ENCODE measurements at places on chromosomes 4 and X.
A peak's percentile ranks its signal among the peaks of the same experiment; 100 is the strongest.

DNA sequence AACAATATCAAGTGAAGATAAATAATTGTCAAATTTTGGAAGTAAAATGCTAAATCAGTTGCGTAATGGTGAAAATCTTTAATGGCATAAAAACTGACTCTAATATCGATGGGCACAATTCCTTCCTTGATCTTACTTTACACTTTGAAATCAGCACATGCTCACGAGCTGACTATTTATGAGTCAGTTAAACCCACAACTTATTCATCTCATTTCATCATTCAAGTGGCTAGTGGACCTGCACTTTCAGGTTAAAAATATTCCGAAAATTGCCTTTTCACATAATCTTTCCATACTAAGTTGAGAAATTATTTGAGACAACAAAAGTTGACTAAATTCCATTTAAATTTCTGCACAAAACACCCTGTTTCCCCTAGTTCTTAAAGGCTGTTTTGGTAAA lies 582.1 kb upstream of the TENM3 start:
- no peak for DNase-seq

DNA sequence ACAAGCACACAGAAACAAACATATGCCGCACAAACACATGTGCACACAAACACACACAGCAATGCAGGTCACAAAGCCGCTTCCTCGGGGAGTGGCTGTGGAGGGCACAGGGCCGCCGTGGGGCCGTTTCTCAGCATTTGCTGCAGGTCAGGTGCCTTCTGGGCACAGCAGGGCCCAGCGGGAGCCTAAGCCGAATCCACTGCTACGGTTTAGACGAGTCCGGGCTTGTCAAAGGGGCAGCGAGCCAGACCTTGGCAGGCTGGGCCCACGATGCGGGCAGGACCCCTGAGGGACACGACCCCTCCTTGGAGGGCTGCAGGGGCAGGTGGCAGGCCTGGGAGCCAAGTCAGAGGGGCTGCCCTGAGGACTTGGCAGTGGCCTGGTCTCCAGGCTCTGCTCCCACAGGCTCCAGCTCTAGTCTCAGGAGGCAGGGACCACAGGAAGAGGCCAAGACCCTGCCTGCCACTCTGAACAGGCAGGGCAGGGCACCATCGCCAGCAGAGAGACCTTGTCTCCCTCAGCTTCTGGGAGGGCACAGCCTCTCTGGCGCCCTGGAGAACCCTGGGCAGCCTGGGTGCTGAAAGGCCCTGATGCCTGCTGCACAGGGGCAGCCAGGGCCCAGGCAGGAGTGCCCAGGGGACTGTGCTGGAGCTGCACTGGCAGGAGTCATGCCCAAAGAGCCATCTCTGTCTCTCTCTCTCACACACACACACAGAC lies 5.5 kb upstream of the ATP2B3 start:
- no peak for DNase-seq

GRCh38 chr4:128220286-128221235 lies 67.1 kb downstream of the PGRMC2 start:
- no peak for DNase-seq

GRCh38 chrX:48278958-48279357 lies 23.8 kb downstream of the SSX1 start:
- no peak for DNase-seq

- DNase-seq: no peak
Measured at GRCh38 chr4:184094532-184095159, 123.0 kb downstream of the ENPP6 start.

DNA sequence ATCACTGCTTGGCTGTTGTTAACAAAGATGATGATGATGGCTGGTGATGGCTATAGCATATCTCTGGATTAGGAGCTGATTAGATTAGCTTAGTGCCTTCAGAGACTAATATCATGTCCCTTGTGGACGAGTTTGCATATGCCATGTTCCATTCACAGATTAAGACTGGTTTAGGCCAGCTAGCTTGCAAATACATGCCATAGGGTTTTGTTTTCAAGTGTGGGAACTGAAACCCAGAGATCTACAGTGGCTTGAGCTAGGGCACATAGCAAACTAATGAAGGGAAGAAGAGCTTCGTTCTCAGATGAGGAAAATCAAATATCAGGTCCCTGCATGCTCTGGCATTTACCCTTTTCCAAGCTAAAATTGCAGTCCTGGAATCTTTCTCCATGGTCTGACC lies 492.3 kb downstream of the MAGEE1 start:
- no peak for DNase-seq

GRCh38 chr4:11098461-11098860 lies 330.2 kb downstream of the HS3ST1 start:
- no peak for DNase-seq

DNA sequence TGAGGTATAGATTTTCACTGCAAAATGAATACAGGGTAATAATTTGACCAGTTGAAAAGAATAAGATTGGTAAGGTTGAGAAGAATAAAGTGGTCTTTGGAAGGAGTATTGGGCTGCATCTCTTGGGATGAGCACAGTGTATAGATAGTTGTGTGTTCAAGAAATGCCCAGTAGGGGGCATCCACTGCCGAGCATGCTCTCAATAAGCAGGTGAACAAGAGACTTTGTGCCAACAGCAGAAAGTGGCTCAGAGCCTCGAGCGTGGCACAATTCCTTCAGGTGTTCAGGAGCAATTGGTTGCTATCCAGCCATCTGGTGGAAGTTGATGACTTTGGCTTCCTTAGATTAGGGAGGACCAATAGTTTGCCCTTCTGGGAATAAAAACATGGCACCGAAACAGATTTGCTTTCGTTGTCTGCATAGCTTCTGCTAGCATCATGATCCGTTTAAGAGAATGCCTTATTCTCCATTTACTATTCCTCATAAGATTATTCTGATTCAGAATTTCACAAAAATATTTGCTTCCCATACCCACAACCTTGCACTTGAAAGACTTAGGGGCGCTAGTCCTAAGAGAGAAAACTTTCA lies 258.1 kb upstream of the NEIL3 start:
- DNase-seq: no peak

DNA sequence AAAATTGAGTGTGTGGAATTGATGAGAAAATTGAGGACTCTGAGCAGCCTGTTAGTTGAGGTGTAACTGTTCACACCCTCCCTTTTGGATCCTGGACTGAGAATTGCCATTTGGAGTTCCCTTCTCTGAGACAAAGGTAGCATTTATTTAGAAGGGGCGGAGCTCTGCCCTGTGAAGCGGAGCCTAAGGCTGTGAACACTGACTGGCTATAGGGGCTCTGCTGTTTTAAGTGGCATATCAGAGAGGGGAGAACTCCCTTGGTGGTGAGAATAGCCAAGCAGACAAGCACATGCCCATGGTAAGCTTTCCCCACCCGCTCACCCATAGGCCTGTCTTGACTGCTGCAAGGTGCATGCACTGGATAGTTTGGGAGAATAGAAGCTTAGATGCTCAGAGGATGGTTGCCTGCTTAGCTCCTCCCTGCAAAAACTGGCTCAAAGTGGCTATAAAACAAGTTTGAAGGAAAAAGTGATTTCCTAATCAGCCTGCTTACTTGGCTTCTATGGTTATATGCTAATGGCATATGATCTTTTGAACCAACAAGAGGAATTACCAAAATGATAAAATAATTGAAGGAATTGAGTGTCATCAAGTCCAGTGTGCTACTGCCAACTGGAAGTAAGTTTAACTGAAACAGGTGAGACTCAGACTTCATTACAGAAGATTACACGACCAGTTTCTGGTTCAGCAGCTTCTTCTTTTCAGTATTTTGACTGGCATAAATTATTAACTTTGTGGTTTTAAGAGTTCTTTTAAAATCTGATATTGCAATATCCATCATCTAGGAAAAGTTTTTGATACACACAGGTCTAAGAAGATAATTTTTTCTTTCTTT lies 108.4 kb downstream of the AFF1 start:
- no peak for DNase-seq

GRCh38 chr4:7330811-7331681 lies 103.7 kb downstream of the PSAPL1 start:
- DNase-seq: no peak

- DNase-seq: no peak
Measured at GRCh38 chrX:129006491-129006890, 516.8 kb downstream of the SMARCA1 start.

- DNase-seq: no peak
Measured at GRCh38 chr4:73853246-73853704, at the start of gene PF4V1. Gene PF4V1, plus strand, starts transcription at chr4:73853296. Its CDS starts 67 bp downstream, at chr4:73853363.

GRCh38 chr4:112145790-112146501 lies 692 bp downstream of the FAM241A start:
- DNase-seq: peak; percentile 85

DNA sequence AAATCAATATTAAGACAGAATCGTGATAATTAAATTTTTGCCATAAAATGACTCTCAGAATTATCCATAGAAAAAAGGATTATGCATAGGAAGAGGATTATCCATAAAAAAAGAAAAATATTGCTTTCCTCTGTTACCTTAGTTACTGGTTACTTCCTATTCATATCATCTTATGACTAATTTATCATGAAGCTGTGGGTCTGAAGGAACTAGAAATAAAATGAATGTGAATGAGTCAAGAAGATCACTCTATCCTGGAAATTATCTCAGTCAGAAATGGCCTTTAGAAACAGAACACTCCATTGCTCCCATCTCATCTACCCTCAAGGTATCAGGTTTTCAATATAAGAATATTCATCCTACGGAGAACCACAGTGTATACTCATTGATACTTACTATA lies 19.4 kb downstream of the RPS6KA6 start:
- no peak for DNase-seq

- DNase-seq: no peak
Measured at GRCh38 chr4:119666653-119667091, 38.1 kb upstream of the PDE5A start.

DNA sequence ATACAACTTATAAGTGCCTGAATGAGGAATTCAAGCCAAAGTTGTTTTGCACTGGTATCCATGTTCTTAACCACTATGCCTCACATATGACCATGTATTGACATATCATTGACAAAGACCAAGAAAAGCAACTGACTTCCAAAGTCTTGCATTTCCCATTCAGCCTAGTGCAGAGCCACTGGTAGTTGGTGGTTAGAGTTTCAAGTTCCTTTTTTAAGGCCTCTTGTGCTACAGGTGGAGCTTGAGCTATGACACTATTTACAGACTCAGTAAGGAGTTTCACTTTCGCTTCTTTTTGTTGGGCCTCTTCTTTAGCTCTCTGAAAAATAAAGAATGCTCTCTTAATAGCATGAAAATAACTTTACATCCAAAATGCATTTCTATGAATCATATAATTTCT lies 763.0 kb downstream of the DMD start:
- DNase-seq: no peak

GRCh38 chr4:119750048-119750447 lies 121.4 kb upstream of the PDE5A start:
- DNase-seq: no peak
